Left ventricle myocardium inferior (tissue), 1 donor: ENCODE measurements at places on chromosomes 3 and 15. TPM values are rescaled to one million over a fixed set of nuclear protein-coding genes. Genes with fewer than 3 reads are reported as not detected.

Gene DLEC1
- total RNA-seq, result 0.08 TPM

Gene XCR1
- total RNA-seq, result not detected

Gene CRYGS
- 1.6 TPM for total RNA-seq

Gene EOMES
- 0.14 TPM for total RNA-seq

Gene SMCO1
- 73.0 TPM for total RNA-seq

Gene AHSG
- not detected for total RNA-seq

Gene CCDC33
- 0.11 TPM for total RNA-seq

Gene POPDC2
- 512 TPM for total RNA-seq

Gene HES1
- 13.4 TPM for total RNA-seq

Gene PROK2
- total RNA-seq, result 0.14 TPM

Gene GAP43
- 1.2 TPM for total RNA-seq

Gene CACNA1D
- 1.1 TPM for total RNA-seq

Gene MESP1
- 8.4 TPM for total RNA-seq

Gene SHC4
- 3.3 TPM for total RNA-seq
